ENCODE measurements at places on chromosomes 2 and 18.

DNA sequence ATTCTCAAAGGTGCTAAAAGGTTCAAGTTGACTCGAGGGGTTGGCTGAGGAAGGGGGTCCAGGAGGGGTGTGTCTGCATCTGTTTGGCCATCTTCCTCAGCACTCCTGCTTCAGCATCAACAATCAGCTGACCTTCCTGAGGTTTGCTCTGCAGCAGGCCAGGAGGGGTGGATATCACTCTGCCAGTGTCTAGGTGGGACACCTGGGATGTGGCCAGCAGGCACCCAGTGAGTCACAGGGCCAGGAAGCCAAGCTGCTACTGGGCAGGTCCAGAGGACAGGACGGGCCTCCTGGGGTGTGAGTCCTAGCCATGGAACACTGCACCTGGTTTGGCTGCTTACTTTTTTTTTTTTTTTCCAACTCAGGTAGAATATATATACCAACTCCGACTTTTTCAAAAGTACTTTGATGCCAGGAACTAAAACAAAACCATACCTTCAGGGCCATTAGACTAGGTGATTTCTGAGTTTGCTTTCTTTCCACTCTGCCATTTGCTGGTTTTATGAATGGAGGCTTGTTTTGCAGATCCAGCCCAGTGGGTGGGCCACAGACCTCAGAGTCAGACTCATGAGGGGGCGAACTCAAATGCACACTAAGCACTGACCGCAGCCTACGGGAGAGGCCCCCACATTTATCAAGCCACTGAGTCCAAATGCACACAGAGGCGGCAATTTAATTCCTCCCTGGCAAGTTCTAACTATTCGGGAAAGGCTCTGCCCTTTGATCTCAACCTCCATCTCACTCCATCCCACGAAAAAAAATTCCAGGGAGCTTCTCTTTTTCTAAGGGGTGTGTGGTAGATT lies 76.0 kb downstream of the UXS1 start:
- DNase-seq, result no peak

GRCh38 chr2:65279756-65280155 lies 52.1 kb downstream of the ACTR2 start:
- DNase-seq, result no peak

GRCh38 chr2:88753833-88754584 lies 62.5 kb downstream of the RPIA start:
- peak; percentile 76 for DNase-seq

GRCh38 chr2:204715361-204715760 lies 170.1 kb downstream of the PARD3B start:
- DNase-seq, result no peak

GRCh38 chr2:190216829-190217228 lies 102.8 kb downstream of the HIBCH start:
- DNase-seq, result no peak

- no peak for DNase-seq
These were observed 212.1 kb downstream of the PTPRM start for GRCh38 chr18:7779211-7779610.

DNA sequence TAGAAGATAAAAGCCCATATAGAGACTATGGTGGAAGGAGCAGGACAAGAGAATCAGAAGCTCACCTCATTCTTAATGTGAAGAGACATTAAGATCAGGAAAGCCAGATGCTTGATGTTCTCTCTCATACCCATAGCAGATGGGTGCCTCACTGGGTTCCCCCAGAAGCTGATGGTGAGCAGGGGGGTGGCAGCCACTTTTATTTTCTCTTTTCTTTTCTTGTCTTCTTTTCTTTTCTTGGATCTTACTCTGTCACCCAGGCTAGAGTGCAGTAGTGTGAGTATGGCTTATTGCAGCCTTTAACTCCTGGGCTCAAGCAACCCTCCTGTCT lies 14.8 kb upstream of the CXCR4 start:
- DNase-seq, result no peak

- no peak for DNase-seq
These were observed 177.6 kb upstream of the CCDC68 start for GRCh38 chr18:55136864-55137263.

- DNase-seq, result no peak
These were observed 73.0 kb upstream of the HS6ST1 start for GRCh38 chr2:128391679-128392078.

GRCh38 chr2:170966648-170967396 lies 37.8 kb downstream of the GORASP2 start:
- DNase-seq, result no peak

DNA sequence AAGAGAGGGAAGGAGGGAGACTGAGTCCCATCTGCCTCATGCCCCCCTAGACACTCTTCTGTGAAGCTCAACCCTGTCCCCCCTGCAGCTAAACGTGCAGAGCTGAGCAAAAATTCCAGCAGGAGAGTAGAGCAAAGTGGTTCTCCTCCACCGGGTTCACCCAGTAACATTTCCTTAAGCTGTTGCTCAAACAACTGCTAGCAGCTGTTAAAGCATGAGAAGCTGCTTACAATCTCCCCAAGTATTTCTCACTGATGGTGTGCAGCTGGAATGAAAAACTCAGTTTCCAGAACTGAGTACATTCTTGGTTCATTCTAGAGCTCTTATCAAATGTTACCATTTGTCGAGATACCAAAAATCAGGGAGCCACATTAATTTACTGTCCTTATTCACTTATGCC lies 92.3 kb downstream of the STK39 start:
- DNase-seq, result no peak

DNA sequence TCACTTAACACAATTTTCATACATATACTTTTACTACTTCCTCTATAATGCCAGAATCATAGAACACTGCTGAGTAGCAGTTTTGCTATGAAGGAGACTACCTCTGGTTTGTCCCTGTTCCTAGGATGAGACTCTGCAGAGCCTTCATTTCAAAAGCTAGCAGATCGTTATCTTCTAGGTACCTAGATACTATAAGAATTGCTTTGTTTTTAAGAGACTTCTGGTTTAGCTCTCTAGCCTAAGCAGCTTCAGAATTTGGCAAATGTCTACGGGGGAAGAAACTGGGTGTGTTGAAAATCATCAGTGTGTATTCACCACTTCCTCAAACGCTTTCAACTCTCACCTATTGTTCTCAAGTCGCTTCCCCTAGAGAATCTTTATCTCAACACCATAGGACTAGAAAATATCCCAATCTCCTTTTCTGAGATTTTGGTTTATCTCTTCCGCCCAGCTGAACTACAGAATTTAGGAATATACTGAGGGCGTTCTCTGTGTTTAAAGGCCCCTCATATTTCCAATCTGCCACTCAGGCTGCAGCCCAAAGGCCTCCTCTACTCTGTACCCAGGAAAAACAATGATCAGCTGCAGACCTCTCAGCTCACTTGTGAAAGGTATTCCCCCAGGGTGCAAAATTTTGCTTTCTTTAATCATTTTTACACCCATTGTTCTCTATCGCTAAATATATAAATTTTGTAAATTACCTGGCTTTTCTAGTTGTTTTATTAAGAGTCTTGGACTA lies 28.7 kb downstream of the SMAD2 start:
- DNase-seq, result peak; percentile 61

DNA sequence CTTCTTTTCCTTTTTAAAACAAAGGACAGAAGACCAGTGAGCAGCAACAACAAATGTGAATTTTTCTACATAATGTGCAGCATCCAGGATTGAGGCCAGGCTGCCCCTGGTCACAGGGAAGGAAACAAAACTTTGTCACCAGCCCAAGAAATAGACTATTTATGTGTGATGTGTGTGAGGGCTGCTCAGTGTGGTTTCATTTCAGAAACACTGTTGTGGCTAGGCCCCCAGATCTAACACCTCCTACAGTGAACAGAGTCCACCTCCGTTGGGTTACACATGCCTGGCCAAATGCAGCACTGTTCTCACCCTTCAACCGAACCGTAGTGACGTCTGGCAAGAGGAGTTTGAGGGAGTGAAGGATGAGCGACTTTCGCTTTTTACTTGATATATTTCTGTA lies 146.3 kb upstream of the RIOK3 start:
- peak; percentile 37 for DNase-seq

DNA sequence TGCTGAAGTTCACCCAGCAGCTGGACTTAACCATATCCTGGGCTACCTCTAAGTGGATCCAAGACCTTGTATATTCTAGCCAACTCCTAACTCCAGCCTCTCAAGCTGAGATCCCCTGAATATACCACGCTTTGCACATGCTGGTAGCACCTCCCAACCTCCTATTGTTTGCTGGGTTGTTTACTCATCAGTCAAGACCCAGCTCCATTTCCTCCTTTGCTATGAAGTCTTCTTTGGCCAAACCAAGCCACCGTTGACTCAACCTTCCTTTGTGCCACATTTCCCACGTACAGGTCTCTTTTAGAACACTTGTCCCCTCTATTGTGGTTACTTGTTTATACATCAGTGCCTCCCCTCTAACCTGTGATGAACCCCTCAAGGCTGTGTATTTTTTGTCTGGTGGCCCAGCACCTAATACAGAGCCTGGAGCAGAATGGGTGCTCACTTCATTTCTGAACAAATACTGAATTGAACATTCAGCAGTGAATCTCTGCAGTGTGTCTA lies 267.8 kb upstream of the REV1 start:
- no peak for DNase-seq

DNA sequence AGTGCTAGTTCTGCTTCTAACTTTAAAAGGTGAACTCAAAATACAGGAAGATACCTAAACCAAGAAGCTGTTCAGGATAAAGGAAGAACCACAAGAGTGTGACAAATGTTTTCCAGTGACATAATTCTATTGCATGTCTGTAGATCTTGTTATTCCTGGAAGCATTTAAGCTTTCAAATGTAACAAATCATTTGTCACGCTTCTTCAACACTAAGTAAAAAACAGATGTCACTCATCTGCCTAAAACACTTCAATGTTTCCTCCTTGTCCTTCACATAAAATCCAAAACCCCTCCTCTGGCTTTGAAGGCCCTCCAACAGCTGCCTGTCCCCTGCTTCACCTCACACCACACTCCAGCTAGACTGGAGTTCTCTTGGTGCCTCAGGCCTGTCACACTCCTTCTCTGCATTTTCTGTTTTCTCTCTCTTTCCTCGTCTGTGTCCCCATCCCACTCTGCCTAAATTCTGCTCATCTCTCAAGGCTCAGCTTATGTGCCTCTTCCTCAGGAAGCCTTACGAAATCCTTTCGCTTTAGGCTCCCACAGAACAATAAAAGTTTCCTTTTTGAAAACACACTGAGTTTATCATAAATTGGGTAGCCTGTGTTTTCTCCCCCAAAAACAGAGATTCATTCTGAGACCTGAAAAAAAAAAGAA lies 6.4 kb upstream of the CLEC4F start:
- peak; percentile 53 for DNase-seq
